ENCODE measurements at places on chromosomes 6 and 20.
A peak's percentile ranks its signal among the peaks of the same experiment; 100 is the strongest.

DNA sequence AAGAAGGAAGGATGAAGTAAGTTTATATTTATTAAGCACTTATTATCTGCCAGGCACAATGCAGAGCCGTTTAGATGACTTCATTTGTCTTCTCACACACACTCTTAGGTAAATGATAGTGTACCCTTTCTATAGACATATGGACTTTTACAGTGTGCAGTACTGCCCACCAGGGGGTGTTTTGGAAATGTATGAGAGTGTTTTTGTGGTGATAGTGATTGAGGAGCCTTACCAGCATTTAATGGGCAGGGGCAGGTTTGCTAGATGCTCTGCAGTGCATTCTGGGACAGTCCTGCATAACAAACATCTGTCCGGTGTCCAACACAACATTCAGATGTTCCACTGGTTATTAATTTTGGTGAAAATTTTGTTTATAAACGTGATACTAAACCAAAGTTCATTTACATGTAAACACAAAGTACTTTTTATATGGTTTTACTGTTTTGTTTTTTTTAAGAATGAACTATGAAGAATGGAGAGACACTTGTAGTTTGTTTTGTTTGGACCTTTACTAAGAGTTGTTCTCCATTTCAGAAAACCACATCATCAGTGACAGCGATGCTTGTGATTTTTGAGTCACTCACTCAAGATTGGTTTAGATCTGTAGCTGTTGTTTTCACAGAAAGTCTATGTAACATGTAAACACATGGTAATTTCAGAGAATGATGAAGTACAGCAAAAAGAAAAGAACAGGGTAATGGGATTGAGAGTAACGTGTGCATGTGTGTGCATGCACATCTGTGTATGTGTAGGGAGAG lies 19.9 kb downstream of the KCNS1 start:
- DNase-seq, result no peak

- no peak for DNase-seq
Measured at GRCh38 chr20:44071057-44071456, 115.9 kb downstream of the JPH2 start.

DNA sequence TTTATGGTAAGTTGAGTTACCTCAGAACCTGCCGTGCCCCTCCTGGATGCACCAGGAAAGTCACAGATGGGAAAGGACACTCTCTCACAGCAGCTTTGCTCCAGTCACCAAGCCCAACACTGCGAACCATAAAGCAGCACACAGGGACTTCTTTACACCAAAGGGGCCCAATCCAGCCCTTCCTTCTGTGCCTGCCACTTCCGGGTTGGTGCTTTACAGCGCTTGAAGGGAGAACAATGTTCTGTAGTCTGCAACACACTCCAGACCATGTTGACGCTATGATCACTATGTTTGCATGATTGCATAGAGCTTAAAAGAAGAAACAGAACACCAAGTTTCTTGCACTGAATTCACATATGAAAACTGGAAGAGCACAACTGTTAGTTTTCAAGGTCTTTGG lies 57.1 kb downstream of the SERAC1 start:
- no peak for DNase-seq

- no peak for DNase-seq
Measured at GRCh38 chr6:16741112-16742016, 19.9 kb downstream of the ATXN1 start.

GRCh38 chr20:36887752-36888090 lies 11.8 kb downstream of the TLDC2 start:
- no peak for DNase-seq

DNA sequence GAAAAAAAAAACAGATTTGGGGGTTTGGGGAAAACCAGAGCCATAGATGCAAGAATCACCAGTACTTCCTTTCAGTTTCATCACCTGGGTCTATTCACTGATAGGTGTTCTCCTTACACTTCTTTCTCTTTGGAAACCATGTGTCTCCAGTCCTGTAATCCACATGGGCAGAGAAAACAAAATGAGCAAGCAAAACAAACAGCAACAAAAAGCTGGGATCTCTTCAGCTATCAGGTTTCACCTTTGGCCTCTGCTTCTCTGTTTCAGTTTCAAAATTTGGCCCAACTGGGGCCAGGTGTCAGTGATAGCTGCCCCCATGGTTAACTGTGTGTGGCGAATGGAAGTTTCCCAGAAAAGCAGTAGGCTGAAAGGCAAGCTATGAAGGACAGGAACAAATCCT lies 220.0 kb upstream of the THBS2 start:
- DNase-seq, result no peak

GRCh38 chr20:62010551-62011402 lies 54.9 kb downstream of the TAF4 start:
- peak; percentile 59 for DNase-seq

GRCh38 chr20:50675671-50676376 lies 15.5 kb downstream of the RIPOR3 start:
- no peak for DNase-seq

All from memory B cell (primary cell).